ENCODE measurements at places on chromosomes 11 and 22.
A peak's percentile ranks its signal among the peaks of the same experiment; 100 is the strongest.

DNA sequence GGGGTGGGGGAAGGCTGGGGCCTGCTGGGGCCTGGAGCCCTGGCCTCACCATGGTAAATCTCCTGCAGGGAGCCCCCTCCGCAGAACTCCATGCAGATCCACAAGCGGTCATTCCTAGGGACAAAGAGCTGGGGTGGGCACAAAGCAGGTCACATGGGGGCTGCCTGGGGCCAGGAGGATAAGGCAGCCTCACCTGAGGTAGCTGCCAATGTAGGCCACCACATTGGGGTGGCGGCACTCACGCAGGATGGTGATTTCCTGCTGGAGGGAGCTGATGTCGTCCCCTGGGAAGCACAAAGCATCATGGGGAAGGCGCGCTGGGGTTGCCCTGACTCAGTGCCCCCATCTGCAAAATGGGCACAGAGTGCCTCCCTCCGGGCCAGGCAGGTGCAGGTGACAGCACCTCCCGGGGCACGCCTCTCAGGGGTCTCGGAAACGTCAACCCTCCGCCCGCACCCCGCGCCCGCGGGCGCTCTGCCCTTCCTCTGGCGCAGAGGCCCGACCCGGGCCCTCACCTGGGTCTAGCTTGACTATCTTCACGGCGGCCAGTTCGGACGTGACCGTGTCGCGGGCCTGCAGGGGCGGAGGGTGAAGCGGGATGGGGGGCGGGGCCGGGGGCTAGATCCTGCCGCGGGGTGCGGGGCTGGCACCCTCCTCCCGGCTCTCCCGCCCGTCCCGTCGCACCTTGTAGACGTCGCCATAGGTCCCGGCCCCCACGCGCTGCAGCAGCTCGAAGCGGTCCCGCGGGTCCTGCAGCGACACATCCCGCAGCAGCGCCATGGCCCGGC lies 450 bp downstream of the MAP4K2 start:
- DNase-seq = no peak

DNA sequence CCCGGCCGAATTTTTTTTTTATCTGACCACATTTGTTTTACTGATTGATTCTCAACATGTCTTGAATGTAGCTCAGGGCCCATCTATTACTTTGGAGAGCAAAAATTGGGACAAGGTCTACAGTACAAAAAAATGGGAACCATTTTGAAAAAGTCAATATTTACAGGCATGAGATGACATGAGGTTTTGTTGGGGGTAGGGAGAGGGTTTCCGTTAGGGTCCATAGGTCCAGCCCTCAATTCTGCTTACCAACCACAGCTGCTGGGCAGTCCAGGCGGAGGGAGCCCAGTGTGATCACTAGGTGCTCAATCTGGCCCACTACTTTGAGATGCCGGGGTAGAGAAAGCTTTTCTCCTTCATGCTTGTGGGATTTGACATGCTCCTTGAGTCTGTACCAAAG lies 18.3 kb downstream of the NRIP3 start:
- no peak for DNase-seq

DNA sequence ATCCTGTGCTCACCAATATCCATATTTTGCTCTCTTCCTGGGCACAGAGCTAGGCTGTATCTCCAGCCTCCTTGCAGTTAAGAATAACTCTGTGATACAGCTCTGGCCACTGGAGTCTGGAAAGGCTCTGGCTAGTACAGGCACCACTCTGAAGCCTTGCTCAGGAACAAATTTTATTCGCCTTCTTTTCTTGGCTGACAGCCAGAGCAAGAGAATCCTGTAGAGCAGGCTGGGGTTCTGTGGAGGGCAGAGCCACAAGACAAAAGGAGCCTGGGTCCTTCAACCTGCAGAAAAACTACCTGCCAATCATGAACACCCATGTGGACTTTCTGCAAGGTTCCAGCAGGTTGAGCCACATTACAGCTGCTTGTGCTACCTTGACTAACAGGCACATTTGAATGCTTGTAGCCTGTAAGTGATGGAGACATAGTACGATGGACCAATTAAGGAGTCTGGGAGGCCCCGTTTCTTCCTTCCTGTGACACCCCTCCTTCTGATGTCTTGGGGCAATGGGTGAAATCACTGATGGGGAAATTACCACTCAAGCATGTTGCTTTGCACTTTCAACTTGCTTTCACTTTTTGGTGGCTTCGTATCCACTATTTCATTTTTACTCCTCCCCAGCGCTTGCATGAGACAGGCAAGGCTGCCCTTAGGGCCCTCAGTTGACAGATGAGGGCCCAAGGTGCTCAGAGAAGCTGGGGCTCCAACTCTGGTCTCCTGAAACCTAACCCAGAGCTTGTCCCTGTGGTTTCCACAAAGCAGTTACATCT lies 267.2 kb upstream of the SYN3 start:
- no peak for DNase-seq

GRCh38 chr11:62409831-62410230 lies 9.0 kb upstream of the SCGB1A1 start:
- no peak for DNase-seq

DNA sequence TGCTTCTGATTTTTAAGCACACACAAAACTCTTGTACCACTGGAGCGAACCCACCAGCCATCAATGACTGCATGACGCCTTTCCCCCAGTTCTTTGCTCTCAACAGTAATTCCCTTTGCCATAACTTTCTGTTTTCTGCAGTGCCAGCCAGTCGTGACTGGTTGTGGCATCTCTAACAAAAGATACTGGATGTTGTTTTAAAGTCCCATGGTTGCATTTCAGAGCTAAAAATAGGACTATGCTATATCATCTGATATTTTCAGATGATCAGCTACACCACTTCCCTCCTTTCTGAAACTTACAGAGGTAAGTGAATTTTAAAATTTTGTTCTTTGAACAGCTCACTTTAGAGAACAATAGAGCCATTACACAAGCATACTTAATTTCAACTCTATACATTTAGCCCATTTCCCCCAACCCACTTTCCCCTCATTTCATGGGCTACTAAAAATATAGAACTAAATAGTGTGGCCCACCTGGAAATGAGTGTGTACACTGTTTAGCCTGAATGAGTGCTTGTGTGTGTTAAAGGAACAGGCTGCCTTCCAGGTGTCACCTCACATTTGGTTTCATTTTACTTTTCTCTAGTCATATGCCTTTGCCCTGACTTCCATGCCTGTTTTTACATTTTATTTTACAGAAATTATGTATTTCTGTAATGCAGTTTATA lies 136.9 kb upstream of the ZC3H12C start:
- DNase-seq = no peak

- no peak for DNase-seq
Observed at GRCh38 chr11:66050581-66051231, 1.5 kb upstream of the SF3B2 start.

DNA sequence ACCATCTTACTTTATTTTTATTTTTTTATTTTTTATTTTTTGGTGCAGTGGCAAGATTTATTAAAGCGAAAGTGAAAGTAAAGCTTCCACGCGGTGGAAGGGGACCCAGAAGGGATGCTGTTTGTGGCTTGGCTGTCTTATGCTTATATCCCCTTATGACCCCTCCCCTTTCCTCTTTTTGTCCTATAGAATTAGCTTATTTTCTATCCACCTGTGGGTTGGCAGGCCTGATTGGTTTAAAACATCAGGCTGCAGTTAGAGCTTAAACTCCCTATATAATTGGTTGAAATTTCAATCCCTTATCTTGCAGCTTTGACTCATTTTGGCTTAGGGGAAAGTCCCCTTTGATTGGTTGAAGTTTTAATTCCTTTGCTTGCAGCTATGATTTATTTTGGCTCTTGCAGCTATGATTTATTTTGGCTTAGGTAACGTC lies 50.5 kb downstream of the NNMT start:
- no peak for DNase-seq

DNA sequence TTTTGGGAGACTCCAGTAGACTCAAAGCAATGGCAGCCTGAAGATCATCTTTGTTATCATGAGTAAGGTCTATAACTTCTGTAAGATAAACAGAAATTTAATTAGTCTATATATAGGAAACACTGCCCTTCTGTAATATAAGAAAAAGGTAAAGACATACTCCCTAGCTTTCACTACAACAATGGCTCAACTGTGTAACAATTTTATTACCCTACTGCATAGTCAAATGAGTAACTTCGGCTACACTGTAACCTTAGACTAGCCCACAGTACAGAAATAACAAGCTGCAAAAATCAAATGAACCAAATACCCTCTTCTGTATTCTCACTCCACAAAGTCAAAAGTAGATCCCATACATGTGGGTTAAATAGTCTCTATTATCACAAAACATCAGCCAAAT lies 33.7 kb downstream of the USP28 start:
- DNase-seq = no peak

DNA sequence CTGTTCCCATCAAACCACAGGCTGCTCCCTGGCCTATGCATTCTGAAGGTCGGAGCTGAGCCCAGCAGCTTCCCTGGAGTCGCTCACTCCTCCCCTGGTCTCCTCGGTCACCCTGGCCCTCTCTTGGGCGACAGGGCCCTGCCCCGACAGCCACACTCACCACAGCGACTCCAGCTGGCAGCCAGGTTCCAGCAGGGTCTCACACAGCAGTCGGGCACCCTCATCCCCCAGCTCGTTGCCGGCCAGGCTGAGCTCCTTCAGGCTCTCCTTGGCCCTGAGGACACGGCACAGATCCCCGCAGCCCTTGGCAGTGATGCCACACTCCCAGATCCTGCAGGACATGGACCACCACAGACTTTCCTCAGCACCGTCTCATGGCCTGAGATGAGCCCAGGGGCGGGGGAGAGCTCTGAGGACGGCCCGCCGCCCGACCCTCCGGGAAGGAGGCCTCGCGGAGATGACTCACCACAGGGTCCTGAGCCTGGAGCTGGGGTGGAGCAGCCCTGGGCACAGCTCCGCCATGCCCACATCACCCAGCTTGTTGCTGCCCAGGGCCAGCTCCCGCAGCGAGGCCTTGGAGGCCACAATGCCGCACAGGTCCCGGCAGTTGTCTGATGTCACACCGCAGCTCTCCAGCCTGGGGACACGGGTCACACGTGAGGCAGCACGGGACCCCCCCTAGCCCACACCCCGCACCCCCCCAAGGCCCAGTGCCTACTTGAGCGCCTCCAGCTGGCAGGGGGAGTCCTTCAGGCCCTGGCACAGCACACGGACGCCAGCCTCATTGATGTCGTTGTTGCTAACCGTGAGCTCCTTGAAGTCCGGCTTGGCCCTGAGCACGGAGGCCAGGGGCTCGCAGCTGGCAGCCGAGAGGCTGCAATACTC lies 8.5 kb downstream of the RNH1 start:
- no peak for DNase-seq

DNA sequence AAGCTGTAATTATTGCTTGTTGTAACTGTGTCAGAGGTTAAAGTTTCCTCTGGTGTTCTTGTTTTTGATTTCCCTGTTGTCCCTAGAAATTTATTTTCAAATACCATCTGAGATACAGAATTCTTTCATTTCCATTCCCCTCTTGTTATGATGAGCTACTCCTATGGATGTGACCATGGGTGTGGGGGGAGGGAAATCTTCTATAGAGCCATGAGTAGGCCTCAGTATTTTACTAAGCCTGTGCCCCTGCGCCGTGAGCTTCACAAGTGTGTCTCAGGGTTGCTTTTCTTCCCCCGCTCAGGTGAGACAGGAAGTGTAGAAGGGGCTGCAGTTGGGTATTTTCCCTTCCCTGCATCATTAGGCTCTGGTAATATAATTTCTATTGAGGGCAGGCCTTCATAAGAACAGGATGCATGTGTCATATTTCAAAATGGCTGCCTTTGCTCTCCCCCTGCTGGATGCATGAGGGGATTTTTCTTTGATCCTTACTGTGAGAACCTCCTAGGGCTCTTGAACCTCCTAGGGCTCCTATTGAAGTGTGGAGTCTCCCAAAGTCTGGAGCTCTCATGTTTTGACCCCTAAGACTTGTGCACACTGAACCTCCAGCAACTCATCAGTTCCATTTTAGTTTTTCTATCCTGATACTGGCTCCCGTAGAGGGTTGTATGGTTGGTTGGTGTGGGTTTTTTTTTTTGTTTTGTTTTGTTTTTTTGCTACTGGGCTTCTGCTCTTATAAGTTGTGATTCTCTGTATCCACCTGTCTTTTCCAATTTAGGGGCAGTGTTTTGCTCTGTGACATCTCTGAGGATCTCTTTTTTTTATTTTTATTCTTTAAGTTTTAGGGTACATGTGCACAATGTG lies 658.2 kb downstream of the NTM start:
- no peak for DNase-seq

GRCh38 chr11:86097980-86098379 lies 29.1 kb upstream of the PICALM start:
- DNase-seq = no peak

- no peak for DNase-seq
Observed at GRCh38 chr22:48715511-48715910, 1112.2 kb downstream of the BRD1 start.

DNA sequence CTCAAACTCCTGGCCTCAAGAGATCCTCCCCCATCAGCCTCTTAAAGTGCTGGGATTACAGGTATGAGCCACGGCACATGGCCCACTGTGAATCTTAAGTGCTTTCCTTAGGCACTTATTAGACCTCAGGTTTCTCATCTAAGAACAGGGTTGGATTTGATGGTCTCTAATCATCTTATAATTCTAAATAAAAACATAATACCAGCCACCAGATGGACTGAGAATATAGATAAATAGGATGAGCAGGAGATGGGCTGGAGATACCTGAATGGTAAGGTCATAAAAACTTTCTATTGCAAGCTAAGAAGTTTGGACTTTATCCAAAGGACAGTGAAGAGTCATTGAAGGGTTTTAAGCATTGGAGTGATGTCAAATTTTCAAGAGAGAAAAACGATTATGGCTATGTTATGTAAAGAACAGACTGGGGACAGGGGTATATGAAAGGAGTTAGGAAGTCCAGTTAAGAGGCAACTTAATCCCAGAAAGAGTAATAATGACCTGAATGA lies 85.2 kb downstream of the RELT start:
- DNase-seq = no peak

GRCh38 chr22:37383341-37383740 lies 43.9 kb downstream of the ELFN2 start:
- DNase-seq = no peak

- DNase-seq = no peak
Observed at GRCh38 chr11:35303596-35304385, 115.6 kb downstream of the SLC1A2 start.

GRCh38 chr11:96012086-96012824 lies 88.3 kb upstream of the MTMR2 start:
- no peak for DNase-seq

DNA sequence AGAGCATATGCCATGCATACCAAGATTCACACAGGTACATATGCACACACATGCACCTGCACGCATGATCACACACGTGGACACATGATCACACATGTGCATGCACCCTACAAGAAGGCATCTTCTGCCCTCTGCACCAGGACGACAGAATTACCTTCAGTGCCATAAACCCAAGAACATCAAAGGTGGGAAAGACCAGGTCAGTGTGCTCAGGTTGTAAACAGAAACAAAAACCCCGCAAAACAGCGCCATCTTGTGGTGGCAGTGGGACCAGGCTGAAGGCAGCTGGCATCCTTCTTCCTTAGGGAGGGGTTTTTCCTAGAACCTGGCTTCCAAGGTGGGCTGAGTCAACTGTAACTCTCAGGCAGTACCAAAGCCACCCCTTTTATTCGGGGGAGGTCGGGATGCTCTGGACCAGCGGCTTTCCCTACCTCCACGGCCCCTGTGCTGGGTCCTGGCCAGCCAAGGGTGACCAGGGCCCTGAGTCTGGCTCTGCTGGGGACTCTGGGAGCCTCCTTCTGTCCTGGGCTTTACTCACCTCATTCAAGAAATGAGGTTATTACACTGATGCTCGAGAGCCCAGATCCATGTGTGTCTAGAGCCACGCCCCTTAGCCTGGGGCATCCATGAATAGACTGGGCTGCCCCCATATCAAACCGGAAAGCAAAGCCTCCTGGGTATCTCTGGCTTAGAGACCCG lies 69.4 kb upstream of the FGF3 start:
- peak; percentile 35 for DNase-seq

GRCh38 chr22:24420072-24420976 lies 7.1 kb upstream of the ADORA2A start:
- no peak for DNase-seq

GRCh38 chr22:28600546-28601143 lies 79.0 kb downstream of the TTC28 start:
- DNase-seq = no peak
